ENCODE measurements at places on chromosomes 2 and 18. TPM values are rescaled to one million over a fixed set of nuclear protein-coding genes. Genes with fewer than 3 reads are reported as not detected.

CPO gene
- not detected for total RNA-seq

DCDC2C gene
- total RNA-seq, result not detected

GRCh38 chr2:231523451-231524285, 6.6 kb downstream of the NMUR1 start:
- DNase-seq, result no peak

DNA sequence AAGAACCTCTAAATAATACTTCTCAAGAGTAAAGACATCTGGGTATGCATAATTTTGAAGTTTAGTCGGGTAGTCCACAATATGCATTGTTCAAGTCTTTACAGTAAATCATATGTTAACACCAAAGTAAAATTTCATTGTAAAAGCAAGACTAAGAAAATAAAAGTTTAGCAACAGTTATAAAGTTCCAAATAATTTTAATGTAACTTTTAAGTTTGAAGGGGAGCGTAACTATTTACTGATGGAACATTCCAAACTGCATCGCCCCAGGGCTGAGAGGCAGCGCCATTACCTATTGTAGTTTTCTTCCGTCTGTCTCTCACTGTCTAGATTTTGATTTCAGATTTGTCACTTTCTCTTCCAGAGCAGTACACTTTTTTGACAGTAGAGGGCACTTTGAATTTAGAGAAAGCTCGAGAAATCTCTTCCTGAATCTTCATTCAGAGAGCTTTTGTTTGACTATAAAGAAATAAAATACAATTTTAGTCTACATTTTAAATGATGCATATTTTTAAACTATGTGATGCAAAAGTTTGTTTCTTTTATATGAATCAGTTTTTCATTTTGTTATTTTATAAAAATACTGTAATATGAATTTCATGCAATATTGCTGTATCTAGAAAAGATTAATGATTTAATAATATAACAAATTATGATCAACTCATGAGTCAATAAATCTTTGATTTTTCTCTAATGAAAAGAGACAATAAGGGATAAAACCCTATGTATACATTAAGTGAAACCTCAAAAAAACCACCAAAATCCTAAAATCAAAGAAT, 389.8 kb downstream of the FIGN start:
- DNase-seq, result peak; percentile 58

MC2R gene
- not detected for total RNA-seq

DNA sequence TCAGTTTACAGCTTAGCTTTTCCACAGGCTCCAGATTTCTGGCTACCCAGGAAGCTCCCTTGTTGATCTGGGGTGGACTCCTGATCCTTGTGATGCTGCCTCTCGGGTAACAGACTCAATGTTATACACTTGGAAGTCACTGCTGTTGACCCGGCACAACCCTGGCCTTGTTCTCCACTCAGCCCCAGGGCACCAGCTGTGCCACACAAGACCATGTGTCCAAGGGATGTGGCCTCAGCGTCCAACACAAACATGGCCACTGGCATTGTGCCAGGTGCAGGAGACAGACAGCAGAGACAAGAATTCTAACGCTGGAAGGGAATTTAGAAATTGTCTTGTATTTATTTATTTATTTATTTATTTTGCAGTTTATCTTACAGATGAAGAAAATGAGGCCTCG, 39.0 kb upstream of the PPP4R1 start:
- DNase-seq, result no peak

GRCh38 chr2:102509749-102510148, 36.7 kb downstream of the SLC9A4 start:
- DNase-seq, result no peak

DNA sequence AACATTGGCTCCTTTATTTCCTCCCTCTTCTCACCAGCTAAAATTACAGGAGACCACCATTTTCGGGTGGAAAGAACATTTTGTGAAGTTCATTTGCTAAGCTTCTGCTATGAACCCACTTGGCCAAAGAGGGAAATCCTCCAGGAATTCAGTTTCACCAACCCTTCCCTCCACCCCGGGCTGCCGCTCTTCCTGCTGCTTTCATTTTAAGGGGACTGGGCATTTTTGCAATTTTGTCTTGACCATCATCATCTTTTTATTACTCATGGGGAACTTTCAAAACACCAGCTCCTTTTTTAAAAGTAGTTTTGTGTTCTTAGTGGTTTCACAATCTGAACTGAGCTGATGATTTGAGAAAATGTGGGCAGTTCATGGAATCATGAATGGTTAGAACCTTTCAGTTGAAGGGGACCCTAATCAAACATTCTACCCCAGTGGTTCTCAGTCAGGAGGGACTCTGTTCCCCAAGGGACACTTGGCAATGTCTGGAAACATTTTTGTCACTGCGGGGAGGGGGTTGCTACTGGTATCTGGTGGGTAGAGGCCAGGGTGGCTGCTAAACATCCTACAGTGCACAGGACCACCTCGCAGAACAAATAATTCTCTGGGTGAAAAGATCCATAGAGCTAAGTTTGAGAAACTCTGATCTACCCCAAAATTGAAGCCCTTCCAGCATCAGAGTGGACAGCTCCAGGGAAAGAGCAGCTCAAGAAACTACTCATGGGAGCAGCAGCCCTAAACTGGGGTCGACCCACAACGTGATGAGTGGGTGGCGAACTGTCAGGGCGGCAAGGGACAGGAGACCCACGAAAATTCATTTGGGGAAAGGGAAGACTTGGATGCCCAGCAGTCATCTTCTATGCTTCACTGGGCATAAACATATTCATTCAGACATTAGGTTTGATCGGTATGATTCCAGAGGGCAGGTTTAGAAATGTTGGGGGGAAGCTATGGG, 92.9 kb downstream of the ACKR3 start:
- no peak for DNase-seq
